Fibroblast of villous mesenchyme (primary cell): ENCODE measurements at places on chromosomes 12 and 14. TPM values are rescaled to one million over a fixed set of nuclear protein-coding genes. Genes with fewer than 3 reads are reported as not detected.

The P2RX4 gene
- total RNA-seq, result 13.5 and 15.1 TPM in 2 replicates

The ENTPD5 gene
- 13.0 and 13.2 TPM in 2 replicates for total RNA-seq

The APOF gene
- total RNA-seq, result not detected in 2 replicates

The ACSM4 gene
- total RNA-seq, result not detected in 2 replicates

The NRIP2 gene
- under 0.01 and 0.86 TPM in 2 replicates for total RNA-seq

The SLC17A8 gene
- total RNA-seq, result not detected in 2 replicates

The KLRC2 gene
- total RNA-seq, result not detected in 2 replicates

The CNTN1 gene
- total RNA-seq, result 1.7 and 2.6 TPM in 2 replicates

The CISTR gene
- not detected in 2 replicates for total RNA-seq

The KCNH5 gene
- total RNA-seq, result under 0.01 TPM in 2 replicates

The ARG2 gene
- total RNA-seq, result 3.9 TPM in 2 replicates

The ZNF891 gene
- total RNA-seq, result 0.86 and 0.97 TPM in 2 replicates

The TAS2R43 gene
- total RNA-seq, result 3.5 and 4.5 TPM in 2 replicates

The CELA1 gene
- total RNA-seq, result not detected in 2 replicates

The DEGS2 gene
- total RNA-seq, result not detected in 2 replicates

The B4GALNT3 gene
- total RNA-seq, result under 0.01 TPM in 2 replicates

The PFDN5 gene
- total RNA-seq, result 328 and 382 TPM in 2 replicates

The TMEM63C gene
- under 0.01 TPM in 1 of 2 replicates, not detected in the other for total RNA-seq

The IL23A gene
- 0.32 TPM in 1 of 2 replicates, not detected in the other for total RNA-seq

The MAP3K9 gene
- total RNA-seq, result under 0.01 and 0.43 TPM in 2 replicates

The CRY1 gene
- total RNA-seq, result 25.4 and 25.5 TPM in 2 replicates

The ACIN1 gene
- total RNA-seq, result 93.1 and 106 TPM in 2 replicates

The GLIPR1L2 gene
- 0.32 and 0.43 TPM in 2 replicates for total RNA-seq

The ZNF385A gene
- 1.3 and 2.2 TPM in 2 replicates for total RNA-seq

The BICDL1 gene
- total RNA-seq, result 0.97 and 1.7 TPM in 2 replicates

The DDX24 gene
- 92.1 and 128 TPM in 2 replicates for total RNA-seq
